AG10803 (cell line): ENCODE measurements at places on chromosomes 2 and 18.

DNA sequence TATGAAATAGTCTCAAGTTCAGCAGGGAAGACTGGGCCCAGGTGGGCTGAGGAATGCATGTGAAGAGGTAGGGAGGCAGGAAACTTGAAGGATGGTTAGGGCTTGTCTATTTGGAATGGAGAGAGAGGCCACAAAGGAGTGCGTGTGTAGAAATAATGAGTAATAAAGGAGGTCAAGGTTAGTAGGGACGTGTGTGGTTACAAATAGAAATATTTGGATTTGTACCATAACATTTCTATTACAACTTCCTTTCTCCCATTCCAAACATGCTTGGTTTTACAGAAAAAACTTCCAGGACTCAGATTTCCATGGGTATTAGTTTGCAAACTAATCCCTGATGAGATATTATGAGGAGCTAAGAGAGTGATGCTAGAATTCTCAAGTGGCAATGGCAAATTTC is 280.6 kb downstream of the NCKAP5 start:
- DNase-seq = peak; percentile 56

DNA sequence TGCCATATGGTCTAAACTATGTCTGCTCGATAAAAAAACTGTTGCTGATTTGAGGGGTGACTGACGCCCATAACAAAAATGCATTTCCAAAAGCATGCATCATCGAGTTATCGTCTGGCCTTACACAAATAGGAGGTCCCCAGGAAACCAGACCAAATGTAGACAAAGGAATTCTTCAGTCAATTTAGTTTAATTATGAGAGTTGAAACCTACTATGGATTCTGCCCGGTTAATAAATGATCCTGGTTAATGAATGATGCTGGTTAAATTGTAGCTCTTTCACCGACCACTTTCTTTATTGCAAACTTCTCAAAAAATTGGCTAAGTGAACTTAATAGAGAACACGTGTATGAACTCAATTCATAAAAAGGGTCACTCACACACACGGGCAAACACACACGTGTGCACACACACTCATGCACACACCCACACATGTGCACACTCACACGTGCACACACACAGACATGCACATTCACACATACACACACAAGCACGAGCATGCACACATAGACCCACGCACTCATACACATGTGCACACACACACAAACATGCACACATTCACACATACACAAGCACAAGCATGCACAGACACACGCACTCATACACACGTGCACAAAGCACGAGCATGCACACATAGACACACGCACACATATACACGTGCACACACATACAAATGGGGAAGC is 59.0 kb upstream of the SALL3 start:
- DNase-seq = no peak

GRCh38 chr18:11309172-11309571 is 159.8 kb upstream of the PIEZO2 start:
- DNase-seq = peak; percentile 27

- DNase-seq = no peak
Observed at GRCh38 chr2:224890372-224890771, 151.9 kb downstream of the DOCK10 start.

- DNase-seq = no peak
Observed at GRCh38 chr18:78769502-78770105, 210.0 kb upstream of the SALL3 start.

- DNase-seq = no peak
Observed at GRCh38 chr2:230097841-230098240, 29.1 kb upstream of the SLC16A14 start.

- no peak for DNase-seq
Observed at GRCh38 chr2:151669585-151670081, 64.6 kb downstream of the NEB start.

DNA sequence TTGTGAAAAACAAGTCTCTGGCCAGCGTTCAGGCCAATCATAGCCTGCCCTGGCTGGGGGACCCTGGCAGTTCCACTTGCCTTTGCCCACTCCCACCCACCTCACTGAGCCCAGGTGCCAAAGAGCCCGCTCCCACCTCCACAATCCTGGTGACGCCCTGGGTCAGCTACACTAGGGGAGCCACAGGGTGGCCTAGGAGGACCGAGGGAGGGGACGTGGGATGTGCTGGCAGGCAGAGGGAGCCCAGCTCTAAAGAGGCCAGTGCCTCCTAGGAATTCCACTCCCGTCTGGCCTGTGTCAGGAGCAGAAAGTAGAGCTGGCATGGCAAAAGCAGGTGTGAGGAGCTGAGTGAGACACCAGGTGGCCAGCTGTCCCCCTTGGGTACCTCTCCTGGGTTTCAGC is 49.3 kb downstream of the TNS1 start:
- DNase-seq = no peak

DNA sequence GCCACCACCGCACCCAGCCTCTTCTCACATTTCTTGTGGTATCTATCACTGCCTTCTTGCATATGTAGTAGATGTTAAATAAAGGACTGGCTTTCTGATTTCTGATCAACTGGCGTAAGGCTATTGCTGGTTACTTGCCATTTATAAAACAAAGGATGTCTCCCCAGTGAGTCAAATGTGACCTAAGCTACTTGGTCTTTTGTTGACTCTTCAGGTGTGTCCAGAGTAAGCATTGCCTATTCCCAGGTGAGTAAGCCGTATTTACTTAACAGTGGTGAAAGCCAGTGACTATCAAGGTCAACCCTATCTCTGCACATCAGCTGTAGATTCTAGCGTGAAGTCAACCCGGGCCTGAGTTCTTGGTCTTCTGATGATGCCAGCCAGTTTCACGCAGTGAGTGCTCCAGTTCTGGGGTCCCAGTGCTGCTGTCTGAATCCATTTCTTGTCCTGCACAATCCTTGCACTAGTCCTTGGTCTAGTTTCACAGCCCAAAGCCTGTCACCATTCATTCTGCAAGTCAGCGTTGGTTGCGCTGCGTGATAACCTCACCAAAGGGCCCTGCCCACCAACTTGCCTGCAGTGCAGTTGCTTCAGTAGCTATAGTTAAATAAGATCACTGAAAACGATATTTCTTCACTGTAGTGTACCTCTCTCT is 120.2 kb downstream of the GBX2 start:
- no peak for DNase-seq

- DNase-seq = no peak
Observed at GRCh38 chr2:8427211-8427610, 254.6 kb upstream of the ID2 start.

GRCh38 chr2:207764096-207764630 is 5.5 kb downstream of the FZD5 start:
- no peak for DNase-seq

GRCh38 chr18:62545098-62545497 is 22.3 kb downstream of the ZCCHC2 start:
- no peak for DNase-seq

- peak; percentile 66 for DNase-seq
Observed at GRCh38 chr2:47300081-47300480, 102.9 kb upstream of the MSH2 start.

GRCh38 chr2:148957023-148957422 is 81.5 kb upstream of the LYPD6B start:
- no peak for DNase-seq

- DNase-seq = peak; percentile 85
Observed at GRCh38 chr2:55156326-55156725, 75.8 kb downstream of the CLHC1 start.

- DNase-seq = no peak
Observed at GRCh38 chr2:142981756-142982155, 104.3 kb downstream of the KYNU start.

GRCh38 chr2:524442-524841 is 152.8 kb downstream of the TMEM18 start:
- DNase-seq = peak; percentile 39

DNA sequence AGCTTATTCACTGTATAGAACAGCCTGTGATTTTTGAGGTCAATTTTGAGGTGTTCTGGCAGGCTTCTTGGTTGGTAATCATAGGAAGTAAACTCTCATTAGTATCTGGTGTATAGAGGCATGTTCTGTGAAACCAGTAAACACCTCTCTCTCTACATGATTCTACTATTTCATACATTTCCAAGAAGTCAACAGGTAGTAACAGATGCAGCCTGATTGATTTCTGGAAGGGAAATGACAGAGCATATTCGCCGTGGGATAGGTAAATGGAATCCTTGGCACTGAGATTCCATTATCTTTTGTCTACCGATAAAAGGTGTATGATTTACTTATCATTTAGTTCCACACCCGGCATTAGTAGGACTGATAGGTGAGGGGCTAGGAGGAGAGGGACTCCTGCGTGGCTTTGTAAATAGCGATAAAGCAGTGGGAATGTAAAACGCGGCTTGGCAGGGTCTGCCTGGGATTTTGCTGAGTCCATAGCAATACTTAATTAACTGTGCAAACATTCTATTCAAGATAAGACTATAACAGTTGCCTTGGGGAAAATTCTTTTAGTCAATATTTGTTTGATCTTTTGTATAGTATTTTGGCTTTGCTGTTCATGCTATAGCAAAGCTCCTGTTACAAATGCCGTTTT is 32.3 kb downstream of the LYPD6B start:
- no peak for DNase-seq

- DNase-seq = no peak
Observed at GRCh38 chr18:4851301-4851976, 345.6 kb downstream of the AKAIN1 start.

DNA sequence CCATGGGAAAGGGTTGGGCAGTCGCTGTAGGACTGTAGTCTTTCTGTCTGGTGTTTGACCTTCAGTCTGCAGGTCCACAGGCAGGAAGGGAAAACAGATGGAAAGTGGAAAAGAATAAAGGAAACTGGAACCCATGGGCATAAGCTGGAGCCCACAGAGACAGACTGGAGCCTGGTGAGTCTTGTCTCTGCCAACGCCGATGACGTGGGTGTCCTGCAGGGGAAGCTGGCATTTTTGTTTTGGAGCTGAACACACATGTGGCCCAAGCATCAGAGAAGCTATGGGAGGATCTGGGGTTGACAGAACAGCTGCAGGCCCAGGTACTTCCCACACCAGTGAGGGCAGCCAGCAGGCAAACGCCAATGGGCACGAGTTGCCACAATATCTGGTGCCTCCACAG is 28.2 kb upstream of the SOCS6 start:
- no peak for DNase-seq

- DNase-seq = peak; percentile 85
Observed at GRCh38 chr2:157182834-157183396, 74.6 kb upstream of the GALNT5 start.

DNA sequence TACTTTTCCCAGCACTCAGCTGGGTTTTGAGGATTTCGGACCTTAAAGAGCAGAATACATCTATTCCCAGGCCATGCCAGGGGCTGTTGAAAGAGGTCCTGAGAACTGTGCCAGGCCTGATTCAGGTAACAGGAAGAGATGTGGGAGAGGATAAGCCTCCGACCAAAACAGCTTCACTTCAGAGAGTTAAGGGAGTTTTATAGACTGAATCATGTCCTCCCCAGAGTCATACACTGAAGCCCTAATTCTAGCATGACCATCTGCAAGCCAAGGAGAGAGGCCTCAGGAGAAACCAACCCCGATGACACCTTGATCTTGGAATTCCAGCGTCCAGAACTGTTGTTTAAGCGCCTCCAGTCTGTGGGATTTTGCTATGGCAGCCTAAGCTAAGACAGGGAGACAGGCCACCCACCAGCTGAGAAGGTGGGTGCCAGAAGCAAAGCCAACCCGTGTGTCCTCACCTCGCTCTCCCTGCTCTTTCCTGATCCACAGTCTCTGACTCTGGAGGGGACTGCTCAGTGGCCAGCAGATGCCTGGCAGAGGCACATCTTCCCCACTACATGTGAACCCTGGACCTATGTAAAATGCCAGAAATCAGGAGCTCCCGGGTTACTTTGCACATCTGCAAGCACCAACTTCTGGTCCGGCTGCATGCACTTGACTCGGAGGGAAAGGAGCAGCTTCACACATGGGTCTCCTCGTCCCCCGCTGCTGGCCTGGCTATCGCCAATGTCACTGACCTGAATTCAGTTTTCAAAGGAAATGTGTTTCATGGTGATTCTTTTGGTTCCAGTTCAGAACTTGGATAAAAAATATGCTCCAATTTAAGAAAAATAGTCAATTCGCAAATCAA is 116.8 kb upstream of the EPC2 start:
- no peak for DNase-seq

GRCh38 chr2:129240061-129240460 is 739.4 kb upstream of the RAB6C start:
- DNase-seq = no peak

GRCh38 chr2:121019071-121019470 is 265.9 kb downstream of the TFCP2L1 start:
- no peak for DNase-seq

GRCh38 chr18:50113726-50114125 is 81.2 kb downstream of the MYO5B start:
- no peak for DNase-seq

- DNase-seq = no peak
Observed at GRCh38 chr2:43278564-43279220, 52.3 kb upstream of the ZFP36L2 start.

DNA sequence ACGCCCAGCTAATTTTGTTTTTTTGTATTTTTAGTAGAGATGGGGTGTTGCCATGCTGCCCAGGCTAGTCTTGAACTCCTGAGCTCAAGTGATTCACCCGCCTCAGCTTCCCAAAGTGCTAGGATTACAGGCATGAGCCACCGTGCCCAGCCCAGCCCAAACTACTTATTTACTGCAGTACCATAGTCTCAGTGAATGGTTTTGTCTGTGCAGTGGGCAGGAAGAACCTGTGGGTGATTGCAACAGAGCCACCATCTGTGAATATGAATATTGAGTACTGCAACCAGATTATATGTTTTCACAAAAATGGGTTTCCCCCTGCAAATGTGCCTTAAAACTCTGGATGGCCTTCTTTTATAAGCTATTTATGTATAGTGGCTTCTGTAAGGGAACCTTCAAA is 9.1 kb downstream of the MPPE1 start:
- DNase-seq = no peak

DNA sequence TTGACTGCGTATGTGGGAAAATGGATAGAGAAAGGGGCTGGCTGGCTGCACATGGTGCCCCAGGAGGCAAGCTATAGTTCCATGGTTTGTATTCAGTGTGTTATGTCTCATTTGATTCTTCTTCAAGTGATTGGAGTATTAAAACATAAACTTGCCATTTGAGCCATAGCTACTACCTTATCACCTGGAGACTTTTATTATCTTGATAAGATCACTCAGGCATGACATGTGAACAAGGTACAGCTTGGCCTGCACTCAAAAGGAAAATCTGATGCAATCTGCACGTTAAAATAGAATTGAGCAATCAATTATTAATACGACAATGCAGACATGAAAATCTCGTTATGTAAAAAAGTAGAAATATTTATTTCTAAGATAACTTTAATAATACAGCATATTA is 116.9 kb downstream of the RND3 start:
- no peak for DNase-seq

DNA sequence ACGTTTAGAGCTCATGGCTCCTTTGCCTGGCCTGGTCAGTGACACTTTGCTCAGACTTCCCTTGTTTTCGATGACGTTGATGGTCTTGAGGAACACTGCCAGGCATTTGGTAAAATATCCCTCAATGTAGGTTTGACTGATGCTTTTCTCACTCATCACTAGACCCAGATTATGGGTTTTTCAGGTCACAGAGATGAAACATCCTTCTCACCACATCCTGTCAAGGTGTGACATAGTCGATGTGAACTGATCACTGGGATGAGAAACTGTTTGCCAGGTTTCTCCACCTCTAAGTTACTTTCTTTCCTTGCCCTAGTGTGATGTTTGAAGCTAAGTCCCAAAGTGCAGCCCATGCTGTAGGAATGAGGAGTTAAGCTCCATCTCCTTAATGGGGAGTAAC is 81.5 kb downstream of the AFF3 start:
- no peak for DNase-seq

- no peak for DNase-seq
Observed at GRCh38 chr2:15654727-15655073, 63.0 kb downstream of the DDX1 start.

GRCh38 chr2:216715402-216715974 is 20.1 kb upstream of the IGFBP5 start:
- no peak for DNase-seq
